ENCODE measurements at places on chromosomes 7 and 10. TPM values are rescaled to one million over a fixed set of nuclear protein-coding genes. Genes with fewer than 3 reads are reported as not detected.

Gene TYSND1
- 13.8 TPM for total RNA-seq

Gene WNT8B
- 0.41 TPM for total RNA-seq

Gene EPDR1
- total RNA-seq: 1.1 TPM

Gene ANKRD30A
- not detected for total RNA-seq

Gene ARHGAP22
- not detected for total RNA-seq

Gene TAS2R5
- 1.4 TPM for total RNA-seq

Gene OPALIN
- total RNA-seq: not detected

GRCh38 chr10:97331153-97331703 is 3.3 kb downstream of the FRAT2 start:
- no peak for DNase-seq
- H3K4me1 ChIP-seq: peaks cover 61% of the 10 kb centered on the region
- no peak overlapping the region for H3K27ac ChIP-seq
- no peak overlapping the region for H3K4me3 ChIP-seq
- peaks cover 18% of the 10 kb centered on the region for H3K36me3 ChIP-seq

GRCh38 chr10:125064681-125065492 is 95.5 kb downstream of the CTBP2 start:
- peak; percentile 46 for DNase-seq
- H3K27ac ChIP-seq: peak overlapping the region; percentile 31
- no peak overlapping the region for H3K4me3 ChIP-seq

- no peak for DNase-seq
- no peaks in the 10 kb centered on the region for H3K27me3 ChIP-seq
- no peak overlapping the region for H3K27ac ChIP-seq
- H3K4me1 ChIP-seq: no peaks in the 10 kb centered on the region
Observed at GRCh38 chr7:46781901-46782439, 799.9 kb downstream of the TNS3 start.

DNA sequence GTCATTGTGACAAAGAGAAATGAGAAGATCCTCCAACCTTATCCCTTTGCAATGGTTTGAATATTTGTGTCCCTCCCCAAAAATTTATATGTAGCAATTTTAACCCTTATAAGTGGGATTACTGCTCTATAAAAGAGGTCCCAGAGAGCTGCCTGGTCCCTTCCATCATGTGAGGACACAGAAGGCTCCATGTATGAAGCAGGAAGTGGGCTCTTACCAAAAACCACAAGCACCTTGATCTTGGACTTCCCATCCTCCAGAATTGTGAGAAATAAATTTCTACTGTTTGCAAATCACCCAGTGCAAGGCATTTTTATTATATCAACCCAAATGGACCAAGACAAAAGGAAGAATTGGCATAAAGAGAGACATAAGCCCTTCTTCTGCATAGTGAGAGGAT is 95.7 kb downstream of the KCNMA1 start:
- no peaks in the 10 kb centered on the region for H3K36me3 ChIP-seq
- peaks cover 2% of the 10 kb centered on the region for H3K4me1 ChIP-seq
- no peak overlapping the region for H3K27ac ChIP-seq
- H3K27me3 ChIP-seq: peaks cover 19% of the 10 kb centered on the region
- no peak overlapping the region for H3K4me3 ChIP-seq

- no peak overlapping the region for H3K4me3 ChIP-seq
- H3K27ac ChIP-seq: no peak overlapping the region
- no peak for DNase-seq
- peaks cover 4% of the 10 kb centered on the region for H3K27me3 ChIP-seq
Observed at GRCh38 chr10:44009891-44010632, 361.4 kb upstream of the ZNF32 start.

DNA sequence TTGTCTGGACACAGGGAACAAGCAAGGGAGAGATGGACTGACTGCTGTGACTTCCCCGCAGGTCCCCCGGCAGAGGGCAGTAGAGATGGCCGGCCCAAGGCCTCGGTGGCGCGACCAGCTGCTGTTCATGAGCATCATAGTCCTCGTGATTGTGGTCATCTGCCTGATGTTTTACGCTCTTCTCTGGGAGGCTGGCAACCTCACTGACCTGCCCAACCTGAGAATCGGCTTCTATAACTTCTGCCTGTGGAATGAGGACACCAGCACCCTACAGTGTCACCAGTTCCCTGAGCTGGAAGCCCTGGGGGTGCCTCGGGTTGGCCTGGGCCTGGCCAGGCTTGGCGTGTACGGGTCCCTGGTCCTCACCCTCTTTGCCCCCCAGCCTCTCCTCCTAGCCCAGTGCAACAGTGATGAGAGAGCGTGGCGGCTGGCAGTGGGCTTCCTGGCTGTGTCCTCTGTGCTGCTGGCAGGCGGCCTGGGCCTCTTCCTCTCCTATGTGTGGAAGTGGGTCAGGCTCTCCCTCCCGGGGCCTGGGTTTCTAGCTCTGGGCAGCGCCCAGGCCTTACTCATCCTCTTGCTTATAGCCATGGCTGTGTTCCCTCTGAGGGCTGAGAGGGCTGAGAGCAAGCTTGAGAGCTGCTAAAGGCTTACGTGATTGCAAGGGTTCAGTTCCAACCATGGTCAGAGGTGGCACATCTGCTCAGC is 6.0 kb downstream of the CYREN start:
- no peak overlapping the region for H3K27ac ChIP-seq
- H3K27me3 ChIP-seq: no peaks in the 10 kb centered on the region
- H3K4me1 ChIP-seq: peaks cover 49% of the 10 kb centered on the region
- H3K4me3 ChIP-seq: no peak overlapping the region
- DNase-seq: peak; percentile 28

GRCh38 chr7:34190299-34190698 is 285.0 kb downstream of the BMPER start:
- no peak overlapping the region for H3K27ac ChIP-seq
- DNase-seq: no peak
- H3K4me1 ChIP-seq: no peaks in the 10 kb centered on the region
- H3K36me3 ChIP-seq: no peaks in the 10 kb centered on the region
- no peak overlapping the region for H3K4me3 ChIP-seq

- H3K27me3 ChIP-seq: no peaks in the 10 kb centered on the region
- no peak for DNase-seq
- peaks cover 29% of the 10 kb centered on the region for H3K36me3 ChIP-seq
- H3K4me1 ChIP-seq: peaks cover 10% of the 10 kb centered on the region
- no peak overlapping the region for H3K4me3 ChIP-seq
Observed at GRCh38 chr7:152313217-152313616, 122.6 kb downstream of the KMT2C start.

- DNase-seq: no peak
- H3K27me3 ChIP-seq: peaks cover 8% of the 10 kb centered on the region
- H3K27ac ChIP-seq: no peak overlapping the region
- peaks cover 6% of the 10 kb centered on the region for H3K4me1 ChIP-seq
- H3K36me3 ChIP-seq: no peaks in the 10 kb centered on the region
Observed at GRCh38 chr7:11191574-11192220, 218.0 kb downstream of the PHF14 start.

- no peak for DNase-seq
- no peak overlapping the region for H3K27ac ChIP-seq
- H3K36me3 ChIP-seq: peaks cover 42% of the 10 kb centered on the region
- no peaks in the 10 kb centered on the region for H3K27me3 ChIP-seq
- H3K4me3 ChIP-seq: no peak overlapping the region
Observed at GRCh38 chr10:3159152-3159551, 13.4 kb downstream of the PITRM1 start.

DNA sequence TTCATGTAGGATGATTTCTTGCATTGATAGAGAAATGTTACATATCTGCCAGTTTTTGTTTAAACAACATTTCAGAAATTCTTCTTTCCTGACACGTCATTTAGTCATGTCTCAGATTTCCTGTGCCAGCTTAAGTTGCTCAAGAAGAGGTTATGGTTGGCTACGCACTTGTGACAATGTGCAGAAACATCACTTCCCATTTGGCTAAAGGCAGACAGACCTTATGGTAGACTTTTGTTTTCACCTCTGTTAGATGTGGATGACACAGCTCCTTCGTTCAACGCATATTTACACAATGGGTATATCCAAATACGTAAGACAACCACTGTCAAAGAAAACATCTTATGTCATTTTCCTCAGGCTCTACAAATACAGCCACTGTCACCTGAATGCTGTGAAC is 125.8 kb downstream of the DOCK4 start:
- H3K4me3 ChIP-seq: no peak overlapping the region
- peaks cover 31% of the 10 kb centered on the region for H3K27me3 ChIP-seq
- H3K36me3 ChIP-seq: no peaks in the 10 kb centered on the region
- H3K27ac ChIP-seq: no peak overlapping the region
- no peak for DNase-seq
- H3K4me1 ChIP-seq: peaks cover 16% of the 10 kb centered on the region

GRCh38 chr10:130025811-130026485 is 61.9 kb upstream of the EBF3 start:
- no peak overlapping the region for H3K4me3 ChIP-seq
- DNase-seq: no peak
- no peak overlapping the region for H3K27ac ChIP-seq
- no peaks in the 10 kb centered on the region for H3K27me3 ChIP-seq
- no peaks in the 10 kb centered on the region for H3K36me3 ChIP-seq

- H3K27me3 ChIP-seq: no peaks in the 10 kb centered on the region
- DNase-seq: no peak
- no peaks in the 10 kb centered on the region for H3K36me3 ChIP-seq
- H3K4me3 ChIP-seq: no peak overlapping the region
- H3K4me1 ChIP-seq: no peaks in the 10 kb centered on the region
Observed at GRCh38 chr7:19957664-19958063, 184.2 kb upstream of the TMEM196 start.

DNA sequence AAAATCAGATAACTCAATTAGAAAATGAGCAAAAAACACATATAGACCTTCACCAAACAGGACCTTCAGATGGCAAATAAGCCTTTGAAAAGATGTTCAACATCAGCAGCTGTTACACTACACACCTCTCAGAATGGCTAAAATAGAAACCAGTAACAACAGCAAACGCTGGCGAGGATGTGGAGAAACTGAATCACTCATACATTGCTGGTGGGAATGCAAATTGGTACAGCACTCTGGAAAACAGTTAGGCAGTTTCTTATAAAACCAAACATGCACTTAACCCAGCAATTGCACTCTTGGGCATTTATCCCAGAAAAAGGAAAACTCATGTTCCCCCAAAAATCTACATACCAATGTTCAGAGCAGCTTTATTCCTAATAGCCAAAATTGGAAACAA is 37.7 kb upstream of the SMARCD3 start:
- H3K4me1 ChIP-seq: peaks cover 2% of the 10 kb centered on the region
- no peak overlapping the region for H3K4me3 ChIP-seq
- DNase-seq: no peak
- H3K27ac ChIP-seq: no peak overlapping the region
- no peaks in the 10 kb centered on the region for H3K36me3 ChIP-seq

DNA sequence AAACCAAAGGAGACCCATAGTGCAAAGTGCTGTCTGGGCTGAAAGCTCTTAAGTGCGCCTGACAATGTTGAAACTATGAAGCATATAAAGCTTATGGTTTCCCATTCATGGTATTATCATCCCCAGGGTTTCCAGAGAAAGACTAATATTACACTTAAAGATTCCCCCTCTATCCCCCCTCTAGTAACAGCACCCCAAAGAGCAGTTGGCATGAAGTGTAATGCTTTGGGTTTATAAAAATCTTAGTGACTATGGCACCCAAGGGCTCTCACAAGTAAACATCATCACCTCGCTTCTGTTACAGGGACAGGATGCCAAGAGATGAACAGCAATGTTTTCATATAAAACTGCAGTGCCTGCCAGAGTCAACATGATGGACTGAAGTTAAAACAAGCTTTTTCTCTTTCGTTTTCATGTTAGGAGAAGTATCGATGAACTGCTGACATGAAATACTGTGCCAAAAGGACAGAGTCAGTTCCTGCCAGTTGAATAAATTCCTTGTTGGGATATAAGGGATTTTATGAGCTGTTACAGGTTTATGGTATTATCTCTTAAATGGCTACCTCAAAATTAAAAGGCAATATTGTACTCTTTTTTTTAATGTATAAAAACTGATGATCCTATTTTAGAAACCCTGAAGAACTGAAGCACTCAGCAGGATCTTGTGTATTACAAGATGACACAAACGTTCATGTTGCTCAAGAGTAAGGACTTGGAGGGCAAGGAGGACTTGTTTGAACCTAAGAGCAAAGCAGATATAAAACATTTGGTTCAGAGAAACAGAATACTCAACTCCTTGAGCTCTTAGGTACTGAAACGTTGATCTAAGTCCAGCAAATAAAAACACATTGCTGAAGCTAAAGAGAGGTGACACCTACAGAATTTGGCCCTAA is 203.7 kb upstream of the IMMP2L start:
- no peak overlapping the region for H3K27ac ChIP-seq
- no peak for DNase-seq
- peaks cover 3% of the 10 kb centered on the region for H3K27me3 ChIP-seq
- H3K4me1 ChIP-seq: no peaks in the 10 kb centered on the region
- no peak overlapping the region for H3K4me3 ChIP-seq

DNA sequence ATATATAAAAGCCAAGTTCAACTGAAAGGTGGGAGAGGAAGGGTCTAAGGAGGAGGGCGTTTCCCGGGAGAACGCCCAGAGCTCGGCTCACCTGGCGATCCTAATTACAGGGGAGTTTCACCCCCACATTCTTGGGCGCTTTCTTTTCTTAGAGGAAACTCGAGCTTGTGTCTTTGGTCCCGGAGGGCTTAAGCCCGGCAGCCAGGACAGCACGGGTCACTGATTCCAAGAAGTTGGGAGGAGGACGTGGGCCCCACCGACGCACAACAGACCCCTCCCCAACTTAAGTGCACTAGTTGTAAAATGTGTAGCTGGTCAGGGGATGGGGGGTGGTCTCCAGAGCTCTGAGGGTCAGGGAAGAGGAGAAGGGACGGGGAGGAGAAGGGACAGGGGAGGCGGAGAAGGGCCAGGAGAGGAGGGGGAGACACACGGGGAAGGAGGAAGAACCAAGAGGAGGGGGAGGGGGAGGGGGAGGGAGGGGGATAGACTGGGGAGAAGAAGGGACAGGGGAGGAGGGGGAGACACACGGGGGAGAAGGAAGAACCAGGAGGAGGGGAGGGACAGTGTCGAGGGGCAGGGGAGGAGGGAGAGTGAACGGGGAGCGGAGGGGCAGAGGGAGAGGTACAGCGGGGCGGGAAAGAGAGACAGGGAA is 874 bp downstream of the BAIAP2L1 start:
- H3K4me3 ChIP-seq: no peak overlapping the region
- peaks cover 3% of the 10 kb centered on the region for H3K4me1 ChIP-seq
- DNase-seq: no peak
- peaks cover 28% of the 10 kb centered on the region for H3K27me3 ChIP-seq
- H3K36me3 ChIP-seq: no peaks in the 10 kb centered on the region

- peaks cover 7% of the 10 kb centered on the region for H3K4me1 ChIP-seq
- H3K4me3 ChIP-seq: no peak overlapping the region
- H3K36me3 ChIP-seq: no peaks in the 10 kb centered on the region
Observed at GRCh38 chr7:30971440-30971839, 7.7 kb downstream of the GHRHR start.

DNA sequence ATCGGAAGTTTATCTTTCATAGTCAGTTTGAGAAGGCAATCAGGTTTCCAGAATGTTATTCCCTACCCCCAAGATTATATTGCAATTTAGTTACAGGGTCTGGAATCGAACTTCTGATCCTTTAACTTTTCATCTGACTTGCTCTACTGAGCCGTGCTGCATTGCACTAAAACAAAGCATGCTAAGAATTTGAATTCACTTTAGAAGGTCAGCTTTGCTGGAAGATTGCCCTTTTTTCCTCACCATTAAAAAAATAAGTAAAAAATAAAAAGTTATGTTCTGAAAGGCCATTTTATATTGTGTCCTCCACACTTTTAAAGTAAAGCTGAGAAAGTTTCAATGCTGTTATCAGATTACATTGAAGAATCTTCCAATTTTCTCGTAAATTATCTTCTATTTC is 388.8 kb upstream of the PHF14 start:
- no peak for DNase-seq
- no peaks in the 10 kb centered on the region for H3K27me3 ChIP-seq
- H3K27ac ChIP-seq: no peak overlapping the region
- H3K36me3 ChIP-seq: no peaks in the 10 kb centered on the region

Measured in activated CD8-positive, alpha-beta memory T cell treated with anti-CD3 and anti-CD28 coated beads, Interleukin-2, amount 10 ng/mL, durations not matched to agents 7 days and 5 days (primary cell).